ENCODE measurements at places on chromosomes 5 and 9.
A peak's percentile ranks its signal among the peaks of the same experiment; 100 is the strongest.

- no peak for DNase-seq
Observed at GRCh38 chr9:19551124-19551929, 142.5 kb downstream of the ACER2 start.

DNA sequence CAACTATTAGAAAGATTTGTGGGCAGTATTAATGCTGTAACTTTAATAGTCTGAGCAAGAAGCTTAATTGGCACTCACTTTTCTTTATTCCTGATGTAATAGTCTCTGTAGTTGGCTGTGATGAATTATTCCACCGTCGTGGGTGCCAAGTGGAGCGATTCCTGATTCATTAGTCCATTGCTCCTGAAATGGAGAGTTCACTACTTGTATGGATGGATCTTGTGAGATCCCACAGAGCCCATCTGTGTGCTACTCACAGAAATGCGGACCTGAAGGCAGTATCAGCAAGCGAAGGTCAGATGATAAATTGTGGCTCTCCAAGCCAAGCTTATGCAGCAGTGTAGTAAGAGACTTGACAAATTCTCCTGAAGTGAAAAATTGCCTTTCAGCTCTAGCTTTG lies 212.2 kb downstream of the CHSY3 start:
- DNase-seq, result no peak

DNA sequence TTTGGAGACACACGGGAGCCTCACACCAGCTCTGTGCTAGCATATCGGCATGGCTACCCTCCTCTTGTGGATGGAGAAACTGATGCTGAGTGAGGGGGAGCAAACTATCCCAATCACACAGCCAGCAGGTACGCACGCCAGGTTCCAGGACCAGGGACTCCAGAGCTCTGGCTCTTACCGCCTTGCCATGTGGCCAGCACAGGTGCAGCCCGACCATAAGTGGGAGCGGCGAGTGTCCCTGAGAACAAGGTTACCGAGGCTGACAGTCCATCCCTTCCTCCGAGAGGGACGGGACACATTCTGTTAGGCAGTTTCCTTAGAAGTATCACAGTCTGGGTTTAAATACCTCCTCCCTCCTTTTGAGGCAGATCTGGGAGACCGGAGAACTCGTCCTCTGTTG lies 86.0 kb downstream of the PAX5 start:
- no peak for DNase-seq

GRCh38 chr9:112884101-112884500 lies 6.6 kb downstream of the SLC46A2 start:
- no peak for DNase-seq

GRCh38 chr9:37914701-37915358 lies 10.9 kb upstream of the SLC25A51 start:
- DNase-seq, result no peak

DNA sequence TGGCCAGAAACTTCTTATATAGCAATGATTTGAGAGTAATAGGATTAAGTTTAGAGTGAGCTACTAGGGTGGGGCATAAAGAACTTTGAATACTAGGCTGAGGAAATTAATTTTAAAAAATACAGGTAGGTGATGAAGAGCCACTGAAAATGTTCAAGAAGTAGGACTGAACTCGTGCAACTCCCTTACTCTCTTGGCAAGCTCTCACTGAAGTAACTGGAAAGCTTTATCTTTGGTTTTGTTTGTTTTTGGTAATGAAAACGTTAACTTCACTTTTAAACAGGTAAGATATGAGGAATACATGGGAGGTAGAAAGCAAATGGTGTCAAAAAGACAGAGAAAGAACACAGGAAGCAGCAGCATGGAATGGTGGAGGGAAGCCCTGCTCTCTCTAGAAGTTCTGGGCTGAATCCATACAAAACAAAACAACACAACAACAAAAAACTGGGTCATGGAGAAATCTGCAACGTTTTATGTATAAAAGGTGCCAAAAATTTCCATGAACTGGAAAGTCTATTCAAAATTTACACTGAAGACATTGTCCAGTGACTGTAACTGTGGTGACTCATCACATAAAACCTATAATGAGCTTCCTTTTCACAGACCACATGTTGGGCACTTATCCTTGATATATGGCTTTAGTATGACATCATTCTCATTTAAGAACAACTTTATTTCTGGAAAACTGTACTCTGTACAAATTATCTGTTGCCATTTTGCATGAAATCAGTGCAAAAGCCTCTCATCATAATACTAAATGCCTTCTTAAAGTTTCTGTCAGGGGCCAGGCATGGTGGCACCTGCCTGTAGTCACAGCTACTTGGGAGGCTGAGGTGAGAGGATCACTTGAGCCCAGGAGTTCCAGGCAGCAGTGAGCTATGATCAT lies 91.2 kb upstream of the CHD1 start:
- no peak for DNase-seq

DNA sequence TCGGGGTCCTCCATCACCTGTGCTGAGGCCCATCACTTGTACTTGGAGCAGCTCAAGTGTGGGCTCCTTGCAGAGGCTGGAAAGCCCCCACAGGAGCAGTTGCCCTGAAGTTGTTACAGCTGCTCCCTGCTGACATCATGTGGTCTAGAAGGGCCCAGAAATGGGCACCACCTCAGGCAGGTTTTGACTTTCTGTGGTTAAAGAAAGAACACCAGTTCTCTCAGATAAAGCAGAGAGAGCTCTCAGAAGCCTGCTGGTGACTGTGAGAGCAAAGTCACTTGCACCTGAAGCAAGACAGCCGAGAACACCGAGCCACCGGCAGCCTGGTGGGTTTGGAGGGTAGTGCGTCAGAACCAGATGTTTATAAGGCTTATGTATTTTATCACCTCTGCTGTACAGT lies 70.4 kb downstream of the MVB12B start:
- peak; percentile 51 for DNase-seq

DNA sequence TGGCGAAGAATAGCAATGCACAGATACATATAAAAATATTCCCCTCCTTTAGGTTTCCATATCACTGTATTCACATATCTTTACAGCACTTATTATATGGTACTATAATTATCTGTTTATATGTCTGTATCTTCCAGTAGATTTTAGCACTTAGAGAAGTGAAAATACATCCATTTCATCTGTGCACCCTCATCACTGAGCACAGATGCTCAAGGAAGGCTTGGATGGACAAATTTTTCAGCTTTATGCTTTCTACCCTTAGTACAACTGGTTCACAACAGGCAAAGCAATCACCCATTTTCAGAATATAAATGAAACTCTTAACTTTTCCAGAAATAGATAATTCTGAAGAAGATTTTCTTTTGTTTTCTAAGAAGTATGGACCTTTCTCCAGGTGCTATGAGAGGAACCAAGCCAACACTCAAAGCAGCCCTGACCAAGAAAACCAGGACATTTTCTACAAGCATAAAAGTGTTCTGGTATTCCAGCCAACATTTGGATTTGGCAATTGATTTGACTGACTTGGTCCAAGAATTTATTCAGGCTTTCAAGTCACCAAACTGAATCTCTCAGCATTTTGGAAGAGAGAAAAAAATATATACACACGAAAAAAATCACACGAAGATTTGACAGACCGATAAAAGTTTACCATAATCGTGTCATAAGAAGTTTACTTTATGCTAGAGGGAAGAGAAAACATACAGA lies 170.2 kb upstream of the CD180 start:
- DNase-seq, result no peak

GRCh38 chr5:136162008-136162407 lies 29.4 kb downstream of the SMAD5 start:
- DNase-seq, result no peak

DNA sequence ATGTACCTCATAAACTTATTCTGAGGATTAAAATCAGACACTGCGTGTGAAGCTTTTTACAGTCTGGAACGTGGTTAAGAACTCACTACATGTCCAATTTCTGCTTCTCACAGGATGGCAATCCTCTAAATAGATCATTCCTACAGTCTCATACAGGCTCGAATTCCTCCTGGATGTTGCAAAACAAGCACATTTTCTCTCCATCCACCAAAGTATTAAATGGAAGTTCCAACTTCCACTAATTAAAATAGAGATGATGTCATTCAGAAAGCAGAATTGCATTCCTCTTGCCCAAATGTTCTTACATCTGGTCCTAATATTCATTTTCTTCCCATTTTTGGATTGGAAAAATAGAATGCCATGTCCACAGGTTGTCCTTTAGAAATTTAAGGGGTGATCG lies 145.5 kb upstream of the PCA3 start:
- no peak for DNase-seq

GRCh38 chr9:26725573-26725972 lies 167.0 kb downstream of the CAAP1 start:
- no peak for DNase-seq

DNA sequence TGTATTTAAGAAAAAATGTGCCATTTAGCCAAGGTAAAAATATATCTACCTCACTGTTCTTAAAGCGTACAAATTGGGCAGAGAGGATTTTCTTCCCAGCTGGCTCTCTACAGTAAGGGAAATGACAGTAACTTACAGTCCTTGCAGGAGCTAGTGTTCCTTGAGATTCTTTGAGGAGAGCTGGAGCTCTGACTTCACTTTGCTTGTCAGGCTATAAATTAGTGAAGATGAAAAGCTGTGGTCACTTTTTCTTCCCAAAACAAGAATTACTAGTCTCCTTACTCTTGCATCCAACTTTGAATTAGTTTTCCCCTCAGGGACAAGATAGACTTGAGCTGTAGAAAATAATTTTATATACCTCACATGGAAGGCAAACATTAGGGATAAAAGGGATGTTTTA lies 129.9 kb downstream of the ZSWIM6 start:
- no peak for DNase-seq

DNA sequence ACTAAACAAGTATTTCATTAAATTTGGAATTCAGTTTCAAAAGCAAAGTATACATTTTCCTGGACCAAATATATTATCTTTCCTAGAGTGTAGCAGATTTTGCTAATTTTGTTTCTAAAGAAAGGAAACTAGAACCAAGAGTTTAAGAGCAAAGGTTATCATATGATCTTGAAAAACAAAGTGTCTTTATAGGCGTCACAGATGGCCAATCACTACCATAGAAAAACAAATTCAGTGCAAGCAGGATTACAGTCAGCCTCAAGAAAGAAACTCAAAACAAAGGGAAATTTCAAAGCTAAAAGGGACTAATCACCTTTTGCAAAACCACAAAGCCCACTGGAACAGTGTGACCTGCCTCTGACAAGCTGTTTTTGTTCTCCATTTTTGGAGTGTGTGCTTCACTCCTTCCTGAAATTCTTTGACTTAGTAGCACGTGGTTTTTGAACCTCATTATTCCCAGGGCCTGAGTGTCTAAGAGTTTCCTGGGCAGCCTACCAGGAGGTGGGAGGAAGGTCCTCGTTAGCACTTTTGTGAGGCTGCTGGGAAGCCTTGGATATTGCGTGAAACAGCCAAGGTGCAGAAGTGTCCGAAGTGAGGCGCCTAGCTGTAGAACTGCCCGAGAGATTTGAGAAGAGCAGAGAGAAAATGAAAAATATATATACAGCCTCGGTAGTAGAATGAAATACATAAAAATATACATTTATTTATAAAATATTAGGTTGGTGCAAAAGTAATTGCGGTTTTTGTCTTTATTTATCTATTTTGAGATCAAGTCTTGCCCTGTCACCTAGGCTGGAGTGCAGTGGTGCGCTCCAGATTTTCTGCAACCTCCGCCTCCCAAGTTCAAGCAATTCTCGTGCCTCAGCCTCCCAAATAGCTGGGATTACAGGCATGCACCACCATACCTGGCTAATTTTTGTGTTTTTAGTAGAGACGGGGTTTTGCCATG lies 246.1 kb downstream of the MARCHF11 start:
- no peak for DNase-seq

GRCh38 chr9:120348951-120349429 lies 231.0 kb downstream of the CDK5RAP2 start:
- no peak for DNase-seq

DNA sequence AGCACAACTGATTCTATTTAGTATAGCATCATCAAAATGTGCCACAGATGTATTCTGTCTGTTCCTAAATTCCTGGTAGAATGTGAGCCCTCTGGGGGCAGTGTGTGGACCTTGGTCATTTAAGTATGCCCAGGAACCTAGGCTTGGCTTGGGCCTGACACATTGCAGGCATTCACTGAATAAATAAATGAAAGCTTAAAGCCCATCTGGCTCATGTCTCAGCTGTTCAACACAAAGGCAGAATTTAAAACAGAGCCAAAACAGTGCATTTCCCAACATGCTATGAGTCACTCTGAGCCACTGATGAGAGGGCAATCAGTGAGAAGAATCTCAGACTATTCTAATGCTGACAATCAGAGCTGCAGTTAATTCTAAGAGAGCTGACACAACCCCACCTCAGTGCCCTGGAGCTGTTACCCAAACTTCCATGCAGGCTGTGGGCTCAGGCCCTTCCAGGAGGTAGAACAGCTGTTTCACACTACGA lies 8.1 kb downstream of the FAM193B start:
- DNase-seq, result no peak

DNA sequence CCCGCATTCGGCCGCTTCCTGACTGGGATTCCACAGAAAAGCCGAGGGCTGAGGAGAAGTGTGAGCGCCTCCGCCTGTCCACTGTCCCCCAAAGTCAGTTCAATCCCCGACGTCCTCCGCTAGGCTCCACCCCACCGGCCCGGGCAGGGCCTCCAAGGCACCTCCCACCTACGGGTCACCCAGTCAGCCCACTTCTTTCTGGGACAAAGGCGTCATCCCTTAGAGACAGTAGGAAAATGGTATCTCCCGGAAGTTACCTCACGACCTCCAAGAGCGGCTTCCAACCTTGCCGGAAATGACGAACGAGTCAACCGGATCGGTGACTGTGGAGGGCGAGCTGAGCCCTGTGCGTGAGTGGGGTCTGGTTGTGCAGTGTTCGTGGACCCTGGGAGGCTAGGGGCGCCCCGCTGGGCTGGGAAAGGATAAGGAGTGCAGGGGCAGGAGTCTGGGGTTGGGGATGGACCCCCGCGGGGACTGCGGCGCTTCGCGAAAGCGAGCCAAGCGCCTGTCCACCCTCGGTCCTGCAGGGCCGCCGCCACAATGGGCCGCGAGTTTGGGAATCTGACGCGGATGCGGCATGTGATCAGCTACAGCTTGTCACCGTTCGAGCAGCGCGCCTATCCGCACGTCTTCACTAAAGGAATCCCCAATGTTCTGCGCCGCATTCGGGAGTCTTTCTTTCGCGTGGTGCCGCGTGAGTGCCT lies at the start of the genes GDF9 and UQCRQ:
Gene GDF9, minus strand, starts transcription at position 128 of the 704 bp plus-strand sequence. CDS start 1,936 bp downstream, outside the sequence.
Gene UQCRQ, plus strand, starts transcription at position 301 of the 704 bp plus-strand sequence. Its CDS starts 240 bp downstream, at position 541.
- DNase-seq, result peak; percentile 93

- DNase-seq, result no peak
Observed at GRCh38 chr5:82922086-82922734, 155.0 kb downstream of the TMEM167A start.

- DNase-seq, result no peak
Observed at GRCh38 chr5:164202338-164202737, 696.9 kb downstream of the MAT2B start.

- no peak for DNase-seq
Observed at GRCh38 chr5:68734781-68735180, 359.0 kb upstream of the SLC30A5 start.

DNA sequence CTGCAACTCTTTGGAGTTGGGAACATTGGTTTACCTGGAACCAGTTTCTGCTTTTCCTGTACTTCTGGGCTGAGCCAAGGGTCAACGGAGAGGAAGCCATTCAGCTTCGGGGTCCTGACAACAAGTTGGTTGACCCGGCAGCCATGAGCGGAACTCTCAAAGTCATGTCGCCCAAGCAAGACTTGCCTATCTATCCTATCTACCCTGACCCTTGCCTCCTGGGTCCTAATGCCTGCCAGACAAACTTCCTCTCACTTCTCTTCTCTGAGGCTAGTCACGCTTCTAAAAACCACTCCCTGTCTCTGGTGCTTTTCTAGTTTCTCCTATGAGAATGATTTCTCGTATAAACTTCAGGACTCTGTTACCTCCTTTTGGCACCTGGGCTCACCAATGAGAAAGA lies 44.7 kb upstream of the CRHBP start:
- no peak for DNase-seq
